CD4-positive, alpha-beta T cell treated with Interleukin-2 at 100 ng/mL for 4 hours (primary cell): ENCODE measurements at places on chromosomes 2 and 18.

DNA sequence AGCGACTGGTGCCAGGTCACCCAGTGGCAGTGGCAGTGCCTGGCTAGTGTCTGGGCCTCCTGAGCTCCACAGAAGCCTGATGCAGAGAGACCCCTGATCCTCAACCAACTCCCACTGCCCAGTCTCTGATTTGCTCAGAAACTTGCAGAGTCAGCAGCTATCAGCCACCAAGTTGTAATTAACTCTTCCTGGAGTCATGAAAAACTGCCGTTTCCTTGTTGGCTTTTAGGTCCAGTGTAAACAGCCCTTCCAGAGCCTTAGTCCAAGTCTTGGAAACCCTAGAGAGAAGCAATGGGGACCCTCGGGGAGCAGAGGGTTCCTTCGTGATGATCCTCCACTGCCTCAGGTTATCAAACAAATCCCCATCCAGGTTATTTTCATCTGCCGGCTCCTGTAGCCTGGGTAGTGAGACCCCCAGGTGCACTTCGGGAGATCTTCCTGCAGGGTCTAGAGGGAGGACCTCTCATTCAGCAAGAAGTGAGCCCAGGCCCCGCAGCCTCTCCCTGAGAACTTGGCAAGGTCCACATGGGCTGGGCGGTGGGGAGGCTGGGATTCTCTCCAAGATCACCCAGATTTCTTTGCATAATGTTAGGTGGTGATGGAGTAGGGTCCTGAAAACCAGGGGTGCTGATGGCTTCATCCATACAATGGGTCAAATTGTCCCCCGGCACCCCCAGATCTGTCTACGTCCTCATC lies 137.7 kb upstream of the HDAC4 start:
- no peak for DNase-seq

GRCh38 chr2:119820275-119820674 lies 60.6 kb downstream of the PTPN4 start:
- no peak for DNase-seq

DNA sequence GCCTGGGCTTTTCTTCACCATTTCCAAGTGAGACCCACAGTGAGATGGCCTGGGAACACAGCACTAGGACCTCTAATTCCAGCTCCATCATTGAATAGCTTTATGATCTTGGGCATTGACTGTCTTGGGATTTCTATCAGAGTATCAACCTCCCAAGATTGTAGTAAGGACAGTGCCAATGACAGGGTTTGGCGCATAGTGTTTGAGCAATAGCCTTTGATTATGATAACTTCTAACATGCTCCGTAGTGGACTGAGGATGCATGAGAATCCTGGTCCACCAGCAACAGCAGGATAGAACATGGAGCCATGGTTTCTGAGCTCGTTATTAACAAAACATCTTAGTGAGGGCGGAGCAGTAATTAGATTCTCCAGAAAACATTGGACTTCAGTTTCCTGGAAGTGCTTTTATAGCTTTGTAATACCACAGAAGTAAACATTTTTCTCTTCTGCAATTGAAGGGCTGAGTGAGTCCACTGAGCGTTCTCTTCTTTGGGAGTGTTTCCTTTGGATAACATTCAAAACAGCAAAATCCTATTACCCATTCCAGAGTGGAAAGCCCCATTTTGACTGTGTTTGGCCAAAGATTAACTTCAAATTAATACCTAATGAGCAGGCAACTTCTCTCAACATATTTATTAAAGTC lies 63.7 kb downstream of the IL1R2 start:
- no peak for DNase-seq

- DNase-seq, result no peak
Measured at GRCh38 chr2:132651115-132652045, 18.6 kb downstream of the LYPD1 start.

DNA sequence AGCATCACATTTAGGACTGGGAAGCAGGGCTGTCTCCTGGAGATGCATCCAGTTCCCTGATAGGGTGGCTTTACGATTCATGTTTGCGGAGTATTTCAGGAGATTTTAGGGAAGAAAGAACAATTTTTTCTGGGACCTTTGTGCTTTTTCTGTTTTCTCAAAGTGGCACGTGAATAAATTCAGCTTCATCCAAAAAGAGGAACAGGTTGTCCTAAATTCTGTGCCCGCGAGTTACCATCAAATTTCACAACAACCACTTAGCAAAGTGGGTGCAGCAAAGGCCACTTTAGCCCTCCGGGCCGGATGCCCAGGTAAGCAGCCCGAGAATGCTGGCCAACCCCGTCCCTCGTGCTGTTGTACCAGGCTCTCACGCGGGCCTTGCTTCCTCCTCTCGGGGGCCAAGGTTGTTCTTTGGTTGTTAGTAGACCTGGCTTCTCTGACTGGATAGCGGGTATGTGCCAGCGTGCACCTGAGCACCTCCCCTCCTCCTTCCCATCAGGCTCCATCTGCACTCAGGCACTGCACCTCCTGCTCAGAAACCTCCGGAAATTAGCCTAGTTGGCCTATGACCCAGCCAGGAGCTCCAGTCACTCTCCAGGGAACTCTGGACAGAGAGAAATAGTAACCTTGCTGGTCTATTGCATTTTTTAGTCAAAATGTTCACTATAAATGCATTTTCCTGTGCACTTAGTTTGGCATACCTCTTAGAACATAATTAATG lies 83.0 kb downstream of the CMPK2 start:
- DNase-seq, result no peak

DNA sequence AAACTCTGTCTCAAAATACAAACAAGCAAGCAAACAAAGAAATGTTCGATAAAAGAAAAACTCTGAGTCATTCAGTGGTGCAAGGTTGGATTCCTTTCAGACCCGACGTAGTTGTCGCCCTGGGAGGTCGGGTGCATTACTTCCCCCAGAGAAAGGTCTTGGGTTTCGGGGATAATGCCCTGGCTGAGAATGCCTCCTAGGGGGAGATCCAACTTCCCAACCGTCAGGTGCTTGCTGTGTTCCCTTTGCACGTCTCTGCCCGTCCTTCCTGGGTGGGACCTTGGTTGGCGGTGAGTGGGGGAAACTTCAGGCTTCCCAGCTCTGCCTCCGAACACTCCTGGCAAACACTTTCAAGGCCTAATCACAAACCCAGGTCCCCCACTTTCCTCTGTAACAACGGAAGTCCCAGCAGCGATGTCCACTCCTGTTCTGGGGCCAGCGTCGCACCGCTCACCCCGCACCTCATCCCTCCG lies 609 bp downstream of the TPGS2 start:
- DNase-seq, result peak; percentile 26

DNA sequence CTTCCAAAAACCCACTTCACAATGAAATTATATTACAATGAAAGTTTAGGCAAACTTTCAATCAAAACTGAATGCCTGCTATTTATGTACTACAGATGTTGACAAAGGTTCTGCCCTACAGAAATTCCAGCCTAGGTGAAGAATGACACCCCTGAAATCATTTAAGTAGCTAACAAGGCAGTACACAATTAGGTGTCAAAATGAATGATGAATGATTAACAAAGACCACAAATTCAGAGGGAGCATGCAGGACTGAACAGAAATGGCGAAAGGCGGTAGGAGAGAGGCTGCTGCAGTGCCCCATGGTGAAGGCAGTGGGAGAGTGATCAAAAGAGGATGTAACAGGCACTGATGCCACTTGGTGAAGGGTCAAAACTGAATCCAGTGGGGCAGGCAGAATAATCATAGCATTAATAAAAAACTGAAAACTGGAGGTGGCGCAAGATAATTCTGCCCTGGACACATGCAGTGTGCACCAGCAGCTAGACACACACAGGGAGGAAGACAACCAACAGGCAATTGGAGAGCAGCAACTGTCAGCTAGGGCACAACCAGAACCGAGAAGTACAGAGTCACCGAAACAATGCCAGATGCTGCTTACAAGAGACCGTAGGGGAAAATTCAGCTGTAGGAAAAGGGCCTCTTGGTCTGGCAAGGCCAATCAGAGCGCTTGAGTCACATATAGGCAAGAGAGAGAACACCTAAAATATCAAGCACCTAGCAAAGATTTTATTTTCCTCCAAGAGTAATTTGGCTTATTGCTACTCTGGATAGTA lies 4.5 kb downstream of the TMEM131 start:
- no peak for DNase-seq

GRCh38 chr2:204175552-204176271 lies 239.1 kb downstream of the ICOS start:
- no peak for DNase-seq

- DNase-seq, result no peak
Measured at GRCh38 chr2:174776223-174776622, 12.0 kb upstream of the CHRNA1 start.

GRCh38 chr2:222936705-222937104 lies 75.9 kb downstream of the ACSL3 start:
- no peak for DNase-seq

- no peak for DNase-seq
Measured at GRCh38 chr2:12314127-12314760, 402.5 kb upstream of the TRIB2 start.

DNA sequence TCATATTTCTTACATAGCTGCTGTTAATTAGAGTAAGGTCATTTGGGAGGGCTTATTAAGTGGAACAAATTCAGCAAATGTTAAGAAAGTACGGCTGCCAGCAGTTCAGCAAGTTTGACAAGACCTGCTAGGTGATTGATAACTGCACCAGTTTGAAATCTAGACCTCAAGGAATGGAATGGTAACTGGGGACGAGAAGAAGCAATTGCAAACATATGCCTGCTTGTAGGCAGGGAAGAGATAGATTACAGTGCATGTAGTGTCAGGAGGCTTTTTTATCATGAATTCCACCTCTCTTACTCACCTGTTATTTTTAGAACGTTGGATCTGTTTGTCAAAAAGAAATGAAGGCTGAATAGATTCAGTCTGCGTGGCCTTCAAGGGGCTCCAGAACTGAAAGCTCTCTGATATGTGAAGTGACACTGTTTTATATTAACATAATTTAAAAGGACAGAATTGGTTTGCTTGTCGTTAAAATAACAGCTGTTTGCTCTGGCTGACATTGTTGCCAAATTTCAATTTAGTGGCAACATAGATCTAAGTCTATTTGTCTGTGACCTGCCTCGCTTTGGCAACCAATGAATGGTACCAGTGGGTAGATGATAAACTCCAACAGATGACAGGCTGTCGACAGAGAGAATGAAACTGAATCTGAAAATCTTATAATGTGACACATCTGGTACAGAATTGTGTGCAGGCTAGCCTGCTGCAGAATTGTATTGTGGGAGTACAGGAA lies 199.3 kb downstream of the ZNF407 start:
- DNase-seq, result no peak
